ENCODE measurements at places on chromosomes 11 and 22.

DNA sequence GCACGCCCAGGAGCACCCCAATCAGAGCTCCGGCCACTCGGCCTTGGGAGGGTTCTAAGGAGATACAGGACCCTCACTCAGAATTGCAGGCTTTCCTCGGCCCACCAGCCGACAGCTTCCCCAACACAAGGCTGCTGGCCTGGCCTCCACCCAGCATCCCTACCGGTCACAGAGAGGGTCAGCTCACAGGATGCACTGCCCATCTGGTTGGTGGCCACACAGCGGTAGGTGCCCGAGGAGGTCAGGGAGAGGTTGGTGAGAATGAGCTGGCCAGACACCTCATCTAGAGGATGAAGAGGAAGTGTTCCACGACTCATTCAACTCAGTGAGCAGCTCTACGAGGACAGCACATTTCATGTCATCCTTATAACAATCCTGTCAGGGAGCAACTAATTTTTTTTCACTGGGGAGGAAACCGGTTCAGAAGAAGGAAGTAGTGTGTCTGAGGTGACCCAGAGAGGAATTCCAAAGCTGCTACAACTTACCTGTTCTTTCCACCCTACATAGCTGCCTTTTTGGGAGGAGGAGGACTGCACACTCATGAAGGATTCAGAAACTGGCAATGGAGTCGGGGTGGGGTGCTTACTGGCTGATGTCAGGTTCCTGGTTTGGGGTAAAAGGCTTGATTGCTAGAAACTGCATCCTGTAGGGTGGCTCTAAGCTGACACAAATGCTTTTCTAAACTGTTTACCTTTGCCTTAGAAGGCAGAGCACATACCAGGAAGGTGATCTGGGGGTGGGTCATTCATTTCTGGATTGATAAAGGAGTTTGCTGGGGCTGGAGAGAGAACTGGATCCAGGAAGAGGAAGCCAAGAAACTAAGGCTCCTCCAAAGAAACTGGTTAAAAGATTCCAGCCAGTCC lies 3.3 kb downstream of the VSIG2 start:
- DNase-seq = no peak

GRCh38 chr22:30752771-30753170 lies 58.1 kb downstream of the OSBP2 start:
- DNase-seq = no peak

- peak; percentile 13 for DNase-seq
These were observed 1.7 kb downstream of the PHF21A start for GRCh38 chr11:46119352-46120216.

DNA sequence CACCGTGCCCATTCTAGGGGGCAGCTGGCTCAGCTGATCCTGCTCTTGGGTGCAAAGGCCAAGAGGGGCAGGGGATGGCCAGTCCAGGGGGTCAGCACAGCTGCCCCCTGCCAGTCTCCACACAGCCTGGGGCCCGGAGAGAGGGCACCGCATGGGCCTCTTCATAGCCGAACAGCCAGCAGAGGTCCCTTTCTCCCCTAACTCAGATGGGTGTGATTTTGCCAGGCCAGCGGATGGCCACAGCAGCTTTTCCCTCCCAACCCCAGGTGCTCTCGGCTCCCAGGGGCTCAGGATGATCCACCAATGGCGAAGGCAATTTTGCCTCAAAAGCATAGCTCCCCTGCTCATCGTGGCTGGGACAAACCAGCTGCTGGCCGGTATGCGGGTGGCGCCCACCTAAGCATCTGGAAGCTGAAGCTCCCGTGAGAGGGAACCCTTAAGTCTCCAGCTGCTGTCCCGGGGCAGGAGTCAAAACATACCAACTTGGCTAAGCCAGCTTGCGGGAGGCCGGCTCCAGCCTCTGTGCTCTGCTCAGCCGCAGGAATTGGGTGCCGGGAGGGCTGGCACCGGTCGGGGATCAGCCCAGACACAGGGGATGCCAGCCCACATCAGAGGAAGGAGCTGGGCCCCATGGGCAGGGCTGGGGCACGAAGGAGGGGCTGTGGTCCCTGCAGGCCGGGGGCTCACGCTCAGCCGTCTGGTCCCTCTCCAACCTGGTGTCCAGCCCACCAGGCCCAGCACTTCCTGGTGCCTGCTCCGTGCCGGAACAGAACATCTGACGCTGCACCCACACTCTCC lies 30.5 kb upstream of the GNB1L start:
- no peak for DNase-seq

DNA sequence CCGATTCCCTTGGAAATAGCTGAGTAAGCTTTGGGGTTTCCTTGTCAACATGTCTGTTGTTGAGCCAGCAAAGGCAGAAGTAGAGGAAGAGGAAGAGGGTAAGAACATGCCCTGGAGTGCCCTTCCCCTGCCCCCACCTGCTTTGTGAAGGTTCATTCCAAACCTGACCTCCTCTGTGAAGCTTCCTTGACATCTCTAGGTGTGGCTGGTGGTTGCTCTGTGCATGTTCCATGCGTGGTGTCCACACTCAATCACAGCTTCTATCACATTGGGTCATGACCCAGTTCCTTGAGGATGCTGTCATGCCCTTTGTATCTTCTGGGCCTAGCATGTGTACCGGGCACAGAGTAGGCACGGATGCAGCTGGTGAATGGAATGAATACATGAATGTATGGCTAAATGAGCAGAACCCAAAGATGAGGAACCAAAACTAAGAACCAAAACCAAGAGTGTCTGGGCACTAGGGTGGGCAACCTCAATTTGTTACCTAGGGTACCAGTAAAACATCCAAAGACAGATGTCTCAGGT lies 23.7 kb upstream of the FXYD6 start:
- DNase-seq = no peak

DNA sequence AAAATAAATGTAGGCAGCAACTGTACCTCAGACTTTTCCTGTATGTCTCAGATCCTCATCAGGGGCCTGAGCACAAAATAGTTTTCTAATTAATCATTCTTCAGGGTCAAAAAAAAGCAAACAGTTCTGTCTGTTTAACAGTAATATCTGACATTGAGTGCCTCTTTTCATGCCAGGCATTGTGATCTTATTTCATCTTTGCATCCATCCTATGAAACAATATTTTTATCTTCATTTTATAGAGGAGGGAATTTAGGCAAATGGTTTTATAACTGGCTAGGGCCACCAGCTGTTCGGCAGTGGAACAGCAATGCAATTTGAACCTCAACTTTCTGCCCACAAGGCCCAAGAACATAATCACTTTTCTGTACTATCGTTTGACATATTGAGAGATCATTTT lies 145.6 kb downstream of the WNT7B start:
- no peak for DNase-seq

DNA sequence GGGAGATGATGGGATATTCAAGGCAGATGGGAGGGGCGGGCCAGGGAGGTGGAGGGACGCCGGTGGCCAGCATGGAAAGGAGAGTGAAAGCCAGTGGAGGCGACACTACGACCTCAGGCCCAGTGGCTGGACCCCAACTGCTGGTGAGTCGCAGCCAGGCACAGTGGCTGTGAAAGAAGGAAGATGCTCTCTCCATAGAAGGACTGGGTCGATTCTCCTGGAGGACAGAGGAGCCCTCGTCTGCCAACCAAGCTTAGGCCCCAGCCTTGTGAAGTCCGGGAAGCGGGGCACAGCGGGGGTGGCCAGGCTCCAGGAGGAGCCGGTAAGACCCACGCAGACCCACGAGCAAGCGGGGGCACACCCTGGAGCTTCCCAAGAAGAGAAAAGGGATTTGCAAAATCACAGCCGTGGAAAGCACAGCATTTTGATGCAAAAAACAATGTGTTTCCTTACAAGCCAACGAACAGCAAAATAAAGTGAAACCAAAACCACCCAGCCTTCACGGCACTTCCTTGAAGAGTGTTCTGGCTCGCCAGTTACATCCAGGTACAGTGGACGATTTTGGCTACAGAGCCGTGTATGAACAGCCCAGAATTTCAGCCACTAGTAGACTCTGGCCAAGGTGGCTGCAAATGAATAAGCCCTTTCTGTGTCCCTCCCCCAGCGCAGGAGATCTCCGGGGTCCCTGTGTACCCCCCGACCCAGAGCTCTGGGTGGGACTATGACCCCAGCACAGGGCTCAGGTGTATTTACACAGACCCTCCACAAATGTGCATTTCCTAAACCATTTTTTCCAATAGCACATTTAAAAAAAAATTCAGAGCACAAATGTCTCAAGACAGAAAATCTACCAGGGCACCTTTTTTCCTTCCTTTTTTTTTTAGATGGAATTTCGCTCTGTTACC lies 96.9 kb downstream of the TRMU start:
- no peak for DNase-seq

DNA sequence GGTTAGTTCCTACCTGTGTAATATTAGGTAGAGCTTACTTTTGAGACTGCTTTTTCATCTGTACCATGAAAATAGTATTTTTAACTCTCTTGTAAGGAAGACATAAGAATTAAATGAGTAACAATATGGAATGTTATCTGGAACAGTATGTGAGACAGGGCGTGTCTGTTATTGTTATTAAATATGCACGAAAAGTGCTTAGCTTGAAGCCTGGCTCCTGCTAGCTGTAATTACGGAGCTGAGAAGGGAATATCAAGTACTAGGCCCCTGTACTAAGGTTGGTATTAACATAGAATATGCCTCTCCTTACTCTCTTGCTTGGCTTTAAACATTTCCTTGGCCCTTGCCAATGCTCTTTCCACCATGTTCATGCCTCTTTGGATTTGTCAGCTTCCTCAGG lies 194.0 kb downstream of the FAM76B start:
- no peak for DNase-seq

DNA sequence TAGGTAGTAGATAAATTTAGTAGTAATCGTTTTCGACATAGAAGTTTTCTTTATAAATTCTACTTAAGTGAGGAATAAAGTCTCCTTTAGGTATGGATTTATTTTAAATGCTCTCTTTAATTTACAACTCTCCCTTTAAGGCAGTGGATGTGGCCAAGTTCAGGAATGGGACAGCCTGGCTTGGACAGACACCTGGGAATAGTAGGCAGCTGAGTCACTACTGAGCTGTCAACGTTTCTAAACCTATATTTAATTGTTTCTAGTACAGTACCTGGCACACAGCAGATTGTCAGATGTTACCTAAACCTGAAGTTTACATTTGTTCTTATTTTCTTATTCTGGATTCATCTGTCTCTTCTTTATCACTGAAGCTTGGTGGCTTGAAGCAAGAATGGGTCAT lies 85.1 kb downstream of the DEPDC5 start:
- DNase-seq = no peak

GRCh38 chr11:126497581-126498122 lies 142.2 kb downstream of the ST3GAL4 start:
- no peak for DNase-seq

GRCh38 chr22:20641198-20641892 lies 132.6 kb upstream of the SERPIND1 start:
- DNase-seq = no peak

DNA sequence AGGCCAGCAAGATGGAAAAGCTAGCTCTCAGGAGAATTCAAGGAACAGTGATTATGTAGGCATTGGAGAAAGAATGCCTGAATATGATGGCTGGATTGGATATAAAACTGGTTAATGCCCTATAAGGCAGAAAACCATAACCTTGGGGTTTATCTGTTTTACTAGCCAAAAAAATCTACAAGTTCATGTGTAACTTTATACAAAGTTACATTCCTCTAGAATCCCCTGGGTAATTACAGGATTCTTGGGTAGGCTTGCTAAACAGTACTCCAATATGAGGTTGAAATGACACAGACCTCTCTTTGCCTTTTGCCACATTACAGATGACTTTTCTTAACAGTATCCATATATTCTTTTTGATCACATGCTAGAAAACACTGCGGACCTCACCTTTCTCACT lies 26.0 kb downstream of the TSPAN18 start:
- DNase-seq = no peak

DNA sequence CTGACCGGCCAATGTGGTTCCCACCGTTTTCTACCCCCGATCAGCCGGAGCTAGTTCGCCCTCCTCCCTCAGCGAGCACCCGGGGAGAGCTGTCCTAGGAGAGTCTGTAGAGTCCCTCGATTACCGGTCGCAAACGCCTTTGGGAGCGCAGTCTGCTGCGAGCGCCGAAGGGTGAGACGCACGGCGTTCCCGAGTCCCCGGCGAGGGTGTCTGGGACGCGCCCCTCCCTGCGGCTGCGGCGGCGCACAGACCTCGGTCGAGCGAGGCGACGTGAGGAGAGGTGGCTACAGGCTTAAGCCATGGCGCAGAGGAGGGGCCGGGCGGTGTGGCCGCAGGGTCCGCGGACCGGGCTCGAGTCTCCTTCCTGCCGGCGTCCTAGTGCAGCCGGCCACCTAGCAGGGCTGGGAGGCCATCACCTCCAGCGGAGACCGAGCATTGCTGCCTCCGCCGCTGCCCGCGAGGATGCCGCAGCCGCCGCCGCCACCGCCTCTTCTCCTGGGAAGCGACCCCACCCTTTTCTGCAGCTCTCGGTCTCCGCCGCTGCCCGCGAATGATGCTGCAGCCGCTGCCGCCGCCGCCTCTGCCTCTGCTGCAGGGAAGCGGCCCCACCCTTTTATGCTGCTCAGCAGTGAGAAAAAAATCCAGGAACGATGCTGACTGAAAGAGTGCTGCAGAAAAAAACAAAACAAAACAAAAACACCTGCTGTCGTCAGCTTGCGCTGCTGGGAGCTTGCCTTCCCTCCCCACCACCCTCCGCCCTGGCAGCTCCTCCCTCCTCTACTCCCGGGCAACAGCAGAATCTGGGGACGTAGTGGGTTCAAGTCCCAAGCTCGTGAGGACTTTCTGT lies at the start of gene MAP6:
Gene MAP6 (minus strand): TSS at position 588 of the 847 bp plus-strand sequence. CDS start 669 bp downstream, outside the sequence.
- peak; percentile 81 for DNase-seq

Measured in COR-L47 (cell line).